ENCODE measurements at places on chromosomes 12 and 14. TPM values are rescaled to one million over a fixed set of nuclear protein-coding genes. Genes with fewer than 3 reads are reported as not detected.

Gene ZNF84
- total RNA-seq: 6.4 TPM

Gene ZDHHC22
- 0.03 TPM for total RNA-seq

Gene PTPRR
- total RNA-seq: 3.4 TPM

Gene SLC8A3
- total RNA-seq: 4.5 TPM

Gene ZC2HC1C
- total RNA-seq: 0.34 TPM

Gene EFS
- not detected for total RNA-seq

Gene SIRT4
- total RNA-seq: 0.60 TPM

Gene RFX4
- not detected for total RNA-seq

Gene CLEC2A
- not detected for total RNA-seq

Gene FGD4
- total RNA-seq: 2.8 TPM
